ENCODE measurements at places on chromosomes 1 and 21.
A peak's percentile ranks its signal among the peaks of the same experiment; 100 is the strongest.

DNA sequence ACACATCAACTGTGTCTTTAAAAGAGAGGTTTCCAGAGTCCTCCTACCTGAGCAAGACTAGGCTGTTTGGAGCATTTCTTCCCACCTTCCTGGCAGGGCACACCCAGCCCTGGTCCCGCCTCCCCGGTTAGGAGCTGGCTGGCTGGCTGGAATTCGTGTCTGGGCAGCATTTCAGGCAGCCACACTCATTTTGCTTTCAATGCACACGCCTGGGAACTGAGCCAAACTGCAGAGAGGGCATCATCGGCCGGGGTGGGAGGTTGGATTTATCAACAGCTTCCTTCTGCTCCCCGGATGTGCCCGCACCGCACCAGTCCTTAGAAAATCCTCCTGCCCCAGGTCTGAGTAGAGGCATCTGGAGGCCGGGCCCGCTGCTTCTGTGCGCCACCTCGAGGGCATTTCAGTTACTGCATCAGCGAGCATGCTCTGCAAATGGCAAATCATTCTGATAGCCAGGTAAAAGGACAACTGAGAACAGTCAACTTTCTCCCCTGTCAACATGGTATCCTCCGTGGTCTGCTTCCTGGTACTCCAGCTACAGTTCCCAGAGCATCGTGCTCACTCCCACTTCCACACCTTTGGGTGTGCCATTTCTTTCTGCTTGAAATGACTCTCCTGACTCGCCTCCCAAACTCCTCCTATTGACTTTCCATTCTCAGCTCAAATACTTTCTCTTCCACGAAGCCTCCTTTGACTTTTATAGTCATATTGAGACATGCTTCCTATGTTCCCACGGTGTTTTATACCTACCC, 20.6 kb downstream of the TCEA3 start:
- H3K36me3 ChIP-seq, result peaks cover 4% of the 10 kb centered on the region
- no peak overlapping the region for H3K27ac ChIP-seq
- peak; percentile 89 for DNase-seq

GRCh38 chr21:27047283-27047657, 80.4 kb upstream of the ADAMTS5 start:
- H3K4me3 ChIP-seq, result no peak overlapping the region
- H3K4me1 ChIP-seq, result no peaks in the 10 kb centered on the region
- H3K27me3 ChIP-seq, result no peaks in the 10 kb centered on the region
- no peak for DNase-seq
- H3K27ac ChIP-seq, result no peak overlapping the region

- DNase-seq, result no peak
- peaks cover 16% of the 10 kb centered on the region for H3K4me1 ChIP-seq
- no peak overlapping the region for H3K4me3 ChIP-seq
- no peak overlapping the region for H3K27ac ChIP-seq
Observed at GRCh38 chr1:234866007-234866866, 256.3 kb upstream of the IRF2BP2 start.

GRCh38 chr1:157045250-157046218, at the start of gene ARHGEF11:
Gene ARHGEF11, minus strand, starts transcription at chr1:157045742. Its CDS starts 1,412 bp downstream, at chr1:157044330.
- peaks cover 85% of the 10 kb centered on the region for H3K27me3 ChIP-seq
- no peaks in the 10 kb centered on the region for H3K36me3 ChIP-seq
- H3K4me1 ChIP-seq, result peaks cover 11% of the 10 kb centered on the region
- peak; percentile 53 for DNase-seq
- peak within 1 kb of the TSS; percentile 93 for H3K4me3 ChIP-seq
- H3K27ac ChIP-seq, result peak within 1 kb of the TSS; percentile 64

GRCh38 chr1:29586991-29587745, 350.8 kb downstream of the PTPRU start:
- DNase-seq, result no peak
- H3K4me1 ChIP-seq, result no peaks in the 10 kb centered on the region
- no peak overlapping the region for H3K27ac ChIP-seq
- no peaks in the 10 kb centered on the region for H3K36me3 ChIP-seq
- H3K27me3 ChIP-seq, result peaks cover 14% of the 10 kb centered on the region

GRCh38 chr1:220511179-220511578, 16.8 kb upstream of the MARK1 start:
- no peaks in the 10 kb centered on the region for H3K4me1 ChIP-seq
- H3K27ac ChIP-seq, result no peak overlapping the region
- DNase-seq, result no peak

DNA sequence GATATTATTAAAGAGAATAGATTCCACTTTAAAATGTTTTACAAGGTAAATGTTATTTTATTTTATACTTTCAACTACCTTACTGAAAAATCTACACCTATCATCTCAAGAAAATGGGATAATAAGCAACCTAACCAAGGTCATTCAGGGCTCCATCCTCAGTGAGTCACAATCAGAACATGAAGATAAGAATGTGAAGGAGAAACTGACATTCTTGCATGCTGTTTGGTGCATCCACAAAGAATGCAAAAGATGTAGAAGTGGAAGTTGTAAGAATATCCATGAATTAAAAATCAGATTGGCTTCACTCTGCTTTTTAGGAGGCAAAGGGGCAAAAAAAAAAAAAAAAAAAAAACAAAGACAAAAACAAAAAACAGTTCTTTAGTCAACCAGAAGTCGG, 6.5 kb downstream of the WARS2 start:
- DNase-seq, result no peak
- no peak overlapping the region for H3K27ac ChIP-seq
- H3K4me3 ChIP-seq, result no peak overlapping the region
- H3K36me3 ChIP-seq, result peaks cover 4% of the 10 kb centered on the region
- H3K4me1 ChIP-seq, result no peaks in the 10 kb centered on the region

DNA sequence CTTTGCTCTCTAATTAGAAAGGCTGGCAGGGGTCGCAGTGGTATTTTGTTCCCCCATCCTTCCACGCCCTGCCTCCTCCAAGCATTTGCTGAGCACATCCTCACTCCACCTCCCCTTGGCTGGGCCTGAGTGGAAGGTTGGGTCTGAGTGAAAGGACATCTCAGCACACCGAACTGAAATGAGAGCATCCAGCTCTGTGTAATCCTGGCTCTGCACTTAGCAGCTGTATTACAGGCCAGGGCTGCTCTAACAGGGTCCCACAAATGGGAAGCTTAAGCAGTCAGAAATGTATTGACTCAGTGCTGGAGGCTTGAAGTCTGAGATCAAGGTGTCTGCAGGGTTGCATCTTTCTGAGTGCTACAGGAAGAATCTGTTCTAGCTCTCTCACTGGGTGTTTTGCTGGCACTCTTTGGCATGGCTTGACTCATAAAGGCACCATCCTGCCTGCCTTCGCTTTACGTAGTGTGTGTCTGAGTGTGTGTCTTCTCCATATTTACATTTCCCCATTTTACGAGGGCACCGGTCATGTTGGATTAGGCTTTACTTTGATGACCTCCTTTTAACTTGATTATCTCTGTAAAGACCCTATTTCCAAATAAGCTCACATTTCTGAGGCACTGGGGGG, 48.5 kb upstream of the IGSF21 start:
- H3K27me3 ChIP-seq, result no peaks in the 10 kb centered on the region
- H3K4me1 ChIP-seq, result no peaks in the 10 kb centered on the region
- H3K4me3 ChIP-seq, result no peak overlapping the region
- H3K27ac ChIP-seq, result no peak overlapping the region

GRCh38 chr1:37502104-37502503, 12.5 kb downstream of the MEAF6 start:
- no peak overlapping the region for H3K27ac ChIP-seq
- H3K27me3 ChIP-seq, result no peaks in the 10 kb centered on the region
- peaks cover 2% of the 10 kb centered on the region for H3K4me1 ChIP-seq
- H3K4me3 ChIP-seq, result no peak overlapping the region
- DNase-seq, result no peak
- peaks cover 29% of the 10 kb centered on the region for H3K36me3 ChIP-seq

- no peak overlapping the region for H3K27ac ChIP-seq
- H3K36me3 ChIP-seq, result peaks cover 3% of the 10 kb centered on the region
- no peaks in the 10 kb centered on the region for H3K27me3 ChIP-seq
- DNase-seq, result no peak
- no peak overlapping the region for H3K4me3 ChIP-seq
Observed at GRCh38 chr1:85599681-85600080, 19.1 kb downstream of the CCN1 start.

DNA sequence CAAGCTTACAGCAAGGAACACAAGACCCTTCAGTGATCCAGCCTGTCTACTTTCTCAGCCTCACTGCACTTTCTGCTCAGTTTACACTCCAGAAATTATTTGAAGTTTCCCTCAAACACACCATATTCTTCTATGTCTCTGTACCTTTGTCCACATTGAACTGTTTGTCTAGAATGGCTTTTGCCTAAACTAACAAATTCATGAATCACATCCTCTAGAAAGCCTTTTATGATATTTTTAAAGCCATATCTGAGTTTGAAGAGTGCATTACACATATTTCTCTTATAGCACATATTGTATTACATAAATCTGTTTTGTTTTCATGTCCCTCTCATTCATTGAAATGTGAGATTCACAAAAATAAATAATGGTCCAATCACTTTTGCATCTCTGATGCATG, 446.0 kb upstream of the ZRANB2 start:
- H3K27me3 ChIP-seq, result no peaks in the 10 kb centered on the region
- DNase-seq, result no peak
- H3K36me3 ChIP-seq, result no peaks in the 10 kb centered on the region
- H3K4me3 ChIP-seq, result no peak overlapping the region
- no peaks in the 10 kb centered on the region for H3K4me1 ChIP-seq
- H3K27ac ChIP-seq, result no peak overlapping the region

- peaks cover 30% of the 10 kb centered on the region for H3K4me1 ChIP-seq
- H3K36me3 ChIP-seq, result peaks cover 4% of the 10 kb centered on the region
- peak overlapping the region; percentile 92 for H3K4me3 ChIP-seq
- H3K27me3 ChIP-seq, result peaks cover 63% of the 10 kb centered on the region
Observed at GRCh38 chr1:61083013-61083806, 849 bp downstream of the NFIA start.

DNA sequence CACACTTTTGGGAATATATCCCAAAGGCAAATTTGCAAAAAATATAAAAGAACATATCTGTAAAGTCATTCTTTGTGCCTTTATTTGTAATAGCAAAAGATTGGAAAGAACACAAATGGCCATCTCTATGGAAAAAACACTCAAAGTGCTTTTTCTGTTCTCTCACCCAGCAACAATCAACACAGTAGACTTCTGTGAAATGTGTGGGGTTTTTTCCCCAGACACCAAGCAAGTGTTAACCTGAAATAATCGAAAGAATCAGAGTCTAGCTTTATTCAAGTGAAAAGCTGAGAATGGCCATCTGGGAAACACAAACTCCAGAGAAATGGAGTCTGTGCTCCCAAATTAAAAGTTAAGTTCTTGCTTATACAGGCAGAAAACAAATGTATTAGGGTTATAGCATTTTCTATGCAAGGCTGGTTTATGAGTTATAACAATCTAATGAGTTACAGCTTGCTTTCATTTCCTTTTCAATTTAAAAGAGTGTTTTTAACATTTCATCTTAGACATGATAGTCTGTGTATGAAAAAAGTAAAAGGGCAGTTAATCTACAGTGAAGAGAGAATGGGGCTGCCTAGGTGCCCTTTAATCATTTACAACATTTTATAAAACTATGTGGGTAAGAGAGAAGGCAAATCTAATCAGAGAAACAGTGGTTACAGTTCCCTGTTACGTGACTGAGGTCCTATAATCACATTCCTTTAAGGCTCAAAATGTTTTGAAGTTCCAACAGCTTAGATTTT, 46.6 kb downstream of the SLC30A7 start:
- peaks cover 33% of the 10 kb centered on the region for H3K4me1 ChIP-seq
- peaks cover 86% of the 10 kb centered on the region for H3K36me3 ChIP-seq
- DNase-seq, result no peak
- peak overlapping the region; percentile 30 for H3K27ac ChIP-seq
- peak overlapping the region; percentile 57 for H3K4me3 ChIP-seq
- no peaks in the 10 kb centered on the region for H3K27me3 ChIP-seq

- no peaks in the 10 kb centered on the region for H3K36me3 ChIP-seq
- no peak overlapping the region for H3K4me3 ChIP-seq
- H3K27me3 ChIP-seq, result no peaks in the 10 kb centered on the region
- DNase-seq, result no peak
- H3K4me1 ChIP-seq, result peaks cover 2% of the 10 kb centered on the region
Observed at GRCh38 chr1:236273358-236273757, 8.4 kb downstream of the ERO1B start.

DNA sequence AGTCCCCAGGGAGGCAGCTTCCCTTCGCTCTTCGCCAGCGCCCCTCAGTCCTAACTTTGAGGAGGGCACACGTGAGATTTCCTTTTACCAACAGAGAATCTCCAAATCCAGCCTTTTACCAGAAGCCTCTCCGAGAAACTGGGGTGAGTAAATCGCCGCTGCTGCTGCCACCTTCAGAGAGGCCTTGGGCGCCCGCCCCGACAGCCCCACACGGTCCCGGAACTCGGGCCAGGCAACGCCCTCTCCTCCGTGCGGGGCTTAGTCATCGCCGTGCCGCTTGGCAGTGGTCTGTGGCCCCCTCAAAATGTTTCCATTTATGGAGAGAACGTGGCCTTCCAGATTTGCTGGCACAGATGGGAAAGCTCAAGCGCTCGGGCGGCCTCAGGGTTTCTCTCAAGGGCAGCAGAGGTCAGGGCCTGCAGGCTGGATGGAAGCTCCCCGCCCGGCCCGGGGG, 41.4 kb upstream of the COL6A2 start:
- H3K36me3 ChIP-seq, result no peaks in the 10 kb centered on the region
- peaks cover 3% of the 10 kb centered on the region for H3K27me3 ChIP-seq
- H3K4me3 ChIP-seq, result no peak overlapping the region
- H3K4me1 ChIP-seq, result peaks cover 16% of the 10 kb centered on the region
- no peak for DNase-seq

- no peak for DNase-seq
- peak overlapping the region; percentile 1 for H3K27ac ChIP-seq
- peaks cover 3% of the 10 kb centered on the region for H3K4me1 ChIP-seq
- no peak overlapping the region for H3K4me3 ChIP-seq
- H3K27me3 ChIP-seq, result no peaks in the 10 kb centered on the region
- H3K36me3 ChIP-seq, result peaks cover 23% of the 10 kb centered on the region
Observed at GRCh38 chr1:165747632-165748447, 20.8 kb downstream of the TMCO1 start.

DNA sequence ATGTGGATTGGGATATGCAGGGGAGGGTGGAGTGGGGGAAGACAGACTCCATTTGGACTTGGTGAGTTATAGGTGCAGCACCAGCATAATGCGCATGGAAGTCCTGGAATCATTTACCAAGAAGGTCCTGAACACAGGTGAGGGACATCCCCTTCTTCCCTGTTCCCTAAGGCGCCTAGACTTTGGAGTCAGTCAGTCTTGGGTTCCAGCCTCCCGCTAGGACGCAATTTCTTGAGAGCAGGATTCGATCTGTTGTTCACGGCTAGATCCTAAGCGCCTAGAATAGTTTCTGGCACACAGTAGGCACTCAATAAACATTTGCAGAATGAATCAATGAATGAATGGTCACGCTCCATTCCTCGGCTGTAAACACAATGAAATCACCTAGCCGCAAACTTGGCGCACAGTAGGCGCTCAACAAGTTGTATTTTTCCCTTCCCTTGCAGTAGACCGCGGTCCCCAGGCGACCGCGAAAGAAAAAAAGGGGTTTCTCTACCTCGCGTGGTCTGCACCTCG, 1.0 kb upstream of the AK4 start:
- peak overlapping the region; percentile 76 for H3K27ac ChIP-seq
- H3K4me1 ChIP-seq, result peaks cover 29% of the 10 kb centered on the region
- no peak for DNase-seq
- peaks cover 14% of the 10 kb centered on the region for H3K36me3 ChIP-seq
- H3K27me3 ChIP-seq, result peaks cover 18% of the 10 kb centered on the region
- peak overlapping the region; percentile 90 for H3K4me3 ChIP-seq

GRCh38 chr1:119662034-119662437, 14.0 kb upstream of the ZNF697 start:
- H3K4me3 ChIP-seq, result no peak overlapping the region
- no peaks in the 10 kb centered on the region for H3K36me3 ChIP-seq
- DNase-seq, result no peak
- peaks cover 2% of the 10 kb centered on the region for H3K4me1 ChIP-seq
